ENCODE measurements at places on chromosomes 7 and 10. TPM values are rescaled to one million over a fixed set of nuclear protein-coding genes. Genes with fewer than 3 reads are reported as not detected.

Gene OR2A42
- not detected for total RNA-seq

Gene CTNNA3
- total RNA-seq: not detected

Gene PVRIG
- 0.99 TPM for total RNA-seq

Gene CD36
- 4.2 TPM for total RNA-seq

Gene MYH16
- total RNA-seq: not detected

Gene AFAP1L2
- not detected for total RNA-seq

Gene UCN3
- total RNA-seq: not detected

GRCh38 chr10:88185830-88186229, 322.4 kb downstream of the PTEN start:
- no peak for DNase-seq
- no peaks in the 10 kb centered on the region for H3K36me3 ChIP-seq
- no peak overlapping the region for H3K27ac ChIP-seq
- H3K4me1 ChIP-seq: peaks cover 16% of the 10 kb centered on the region

GRCh38 chr10:31656851-31657433, 271.7 kb downstream of the ARHGAP12 start:
- H3K27ac ChIP-seq: no peak overlapping the region
- no peaks in the 10 kb centered on the region for H3K36me3 ChIP-seq
- DNase-seq: peak; percentile 5
- no peaks in the 10 kb centered on the region for H3K27me3 ChIP-seq
- H3K4me3 ChIP-seq: no peak overlapping the region
- peaks cover 9% of the 10 kb centered on the region for H3K4me1 ChIP-seq

GRCh38 chr10:125775491-125776106, at the start of gene MMP21:
Gene MMP21, minus strand, starts transcription at chr10:125775821. Its CDS starts 0 bp downstream, at chr10:125775821.
- H3K4me1 ChIP-seq: peaks cover 18% of the 10 kb centered on the region
- H3K27me3 ChIP-seq: peaks cover 2% of the 10 kb centered on the region
- H3K36me3 ChIP-seq: no peaks in the 10 kb centered on the region
- H3K4me3 ChIP-seq: no peak within 1 kb of the TSS
- H3K27ac ChIP-seq: no peak within 1 kb of the TSS
- DNase-seq: no peak

DNA sequence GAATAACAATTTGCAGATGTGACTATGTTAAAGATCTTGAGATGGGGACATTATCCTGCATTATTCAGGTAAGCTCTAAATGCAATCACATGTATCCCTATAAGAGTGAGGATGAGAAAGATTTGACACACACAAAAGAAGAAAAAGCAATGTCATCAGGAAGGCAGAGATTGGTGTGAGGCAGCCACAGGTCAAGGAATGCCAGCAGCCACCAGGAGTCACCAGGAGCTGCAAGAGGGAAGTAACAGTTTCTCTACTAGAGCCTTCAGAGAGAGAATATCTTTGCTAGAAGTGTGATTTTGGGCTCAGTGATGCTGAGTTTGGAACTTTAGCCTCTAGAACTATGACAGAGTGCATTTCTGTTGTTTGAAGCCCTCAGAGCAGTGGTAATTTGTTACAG, 700.3 kb upstream of the SEMA3D start:
- no peak overlapping the region for H3K27ac ChIP-seq
- DNase-seq: no peak
- H3K4me1 ChIP-seq: peaks cover 7% of the 10 kb centered on the region
- H3K4me3 ChIP-seq: no peak overlapping the region
- H3K27me3 ChIP-seq: no peaks in the 10 kb centered on the region

DNA sequence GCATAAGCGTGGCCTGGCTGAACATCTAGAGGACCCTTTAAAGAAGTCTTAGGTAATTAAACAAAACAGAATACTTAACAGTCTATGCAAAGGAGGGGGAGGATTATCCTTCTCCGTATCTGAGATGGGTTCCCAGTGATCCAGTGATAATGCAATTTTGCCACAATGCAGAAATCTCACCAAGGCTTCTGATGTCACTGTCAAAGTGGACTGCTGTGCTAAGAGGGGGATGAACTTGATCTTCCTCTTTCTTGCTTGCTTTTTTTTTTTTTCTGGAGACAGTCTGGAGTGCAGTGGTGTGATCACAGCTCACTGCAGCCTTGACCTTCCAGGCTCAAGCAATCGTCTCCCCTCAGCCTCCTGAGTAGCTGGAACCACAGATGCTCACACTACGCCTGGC, 30.8 kb downstream of the GATA3 start:
- DNase-seq: no peak
- H3K36me3 ChIP-seq: no peaks in the 10 kb centered on the region
- no peak overlapping the region for H3K27ac ChIP-seq
- H3K27me3 ChIP-seq: peaks cover 17% of the 10 kb centered on the region
- no peak overlapping the region for H3K4me3 ChIP-seq

DNA sequence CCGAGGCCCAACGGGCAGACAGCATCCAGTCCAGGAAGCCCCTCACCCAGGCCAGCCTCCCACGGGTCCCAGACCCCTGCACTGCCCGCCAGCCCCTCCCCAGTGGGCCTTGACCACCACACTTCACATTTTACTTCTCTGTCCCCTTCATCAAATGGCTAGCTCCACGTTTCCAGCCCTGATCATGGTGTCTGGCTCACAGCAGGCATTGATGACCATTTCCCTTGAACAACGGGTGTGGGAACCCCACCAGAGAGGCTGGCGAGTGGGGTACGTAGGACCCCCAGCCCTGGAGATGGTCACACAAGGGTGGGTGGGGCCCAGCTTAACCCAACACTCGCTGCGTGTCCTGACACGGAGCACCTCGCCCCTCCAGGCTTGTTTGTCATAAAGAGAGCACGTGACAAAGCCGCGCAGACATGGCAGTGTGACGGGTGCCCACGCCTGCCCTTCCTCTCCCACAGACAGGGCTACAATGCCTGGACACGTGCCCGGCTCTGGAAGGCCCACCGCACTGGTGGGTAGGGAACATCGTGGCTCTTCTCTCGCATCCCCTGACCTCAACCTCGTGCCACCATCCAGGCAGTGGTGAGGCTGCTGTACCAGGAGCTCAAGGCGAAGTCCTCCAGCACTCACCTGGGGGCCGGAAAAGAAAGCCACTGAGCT, 267.7 kb downstream of the MAD1L1 start:
- peaks cover 28% of the 10 kb centered on the region for H3K4me1 ChIP-seq
- H3K27me3 ChIP-seq: peaks cover 7% of the 10 kb centered on the region
- no peak for DNase-seq
- H3K27ac ChIP-seq: no peak overlapping the region
- H3K36me3 ChIP-seq: peaks cover 67% of the 10 kb centered on the region

DNA sequence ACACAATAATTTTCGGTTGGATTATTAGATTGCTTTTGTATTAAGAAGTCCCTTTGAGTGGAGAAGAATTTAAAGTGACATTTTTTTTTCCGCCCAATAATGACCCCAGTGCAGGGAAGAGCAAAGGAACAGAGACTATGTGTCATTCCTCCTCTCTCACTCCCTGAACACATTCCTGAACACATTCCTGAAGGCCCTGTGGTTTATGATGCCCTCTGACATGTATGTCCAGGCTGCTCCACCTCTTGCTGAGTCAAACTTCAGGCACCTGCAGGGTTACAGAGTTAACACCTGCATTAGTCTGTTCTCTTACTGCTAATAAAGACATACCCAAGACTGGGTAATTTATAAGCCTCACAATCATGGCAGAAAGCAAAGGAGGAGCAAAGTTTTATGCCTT, 704.0 kb upstream of the LRRN3 start:
- H3K27me3 ChIP-seq: no peaks in the 10 kb centered on the region
- peak overlapping the region; percentile 16 for H3K4me3 ChIP-seq
- peak; percentile 75 for DNase-seq

GRCh38 chr10:49230004-49230403, 41.8 kb upstream of the TMEM273 start:
- no peaks in the 10 kb centered on the region for H3K36me3 ChIP-seq
- H3K27ac ChIP-seq: no peak overlapping the region
- no peak overlapping the region for H3K4me3 ChIP-seq
- no peak for DNase-seq
- peaks cover 23% of the 10 kb centered on the region for H3K27me3 ChIP-seq

GRCh38 chr7:18855796-18856195, 261.6 kb downstream of the TWIST1 start:
- H3K27ac ChIP-seq: peak overlapping the region; percentile 9
- no peaks in the 10 kb centered on the region for H3K27me3 ChIP-seq
- peak; percentile 44 for DNase-seq

DNA sequence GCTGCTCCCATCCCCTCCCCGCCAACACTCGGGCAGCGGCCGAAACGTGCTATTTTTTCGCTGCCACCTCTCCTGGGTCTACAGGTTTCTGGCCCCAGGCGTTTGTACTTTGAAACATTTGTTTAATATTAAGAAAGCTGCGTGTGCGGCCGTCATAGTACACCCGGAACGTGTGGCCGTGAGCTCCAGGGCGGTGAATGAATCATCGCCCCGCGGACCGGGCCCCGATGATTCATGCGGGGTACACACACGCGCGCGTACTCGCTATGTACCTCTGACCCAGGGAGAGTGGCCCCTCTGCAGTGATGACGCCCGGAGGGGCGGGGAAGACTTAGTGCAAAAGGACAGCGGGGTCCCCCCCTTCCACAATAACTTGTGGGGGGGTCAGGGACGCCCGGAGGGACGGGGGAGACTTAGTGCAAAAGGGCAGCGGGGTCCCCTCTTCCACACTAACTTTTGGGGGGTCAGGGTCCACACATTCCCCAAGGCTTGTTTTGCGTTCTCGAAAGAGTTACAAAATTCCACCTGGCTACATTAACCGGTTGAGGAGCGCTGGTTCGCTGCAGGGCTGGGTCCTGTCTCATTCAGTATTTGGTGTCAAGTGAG, 56.5 kb upstream of the PCGF5 start:
- no peaks in the 10 kb centered on the region for H3K36me3 ChIP-seq
- DNase-seq: peak; percentile 84
- peak overlapping the region; percentile 90 for H3K4me3 ChIP-seq
- H3K27ac ChIP-seq: peak overlapping the region; percentile 96
- H3K4me1 ChIP-seq: peaks cover 26% of the 10 kb centered on the region

DNA sequence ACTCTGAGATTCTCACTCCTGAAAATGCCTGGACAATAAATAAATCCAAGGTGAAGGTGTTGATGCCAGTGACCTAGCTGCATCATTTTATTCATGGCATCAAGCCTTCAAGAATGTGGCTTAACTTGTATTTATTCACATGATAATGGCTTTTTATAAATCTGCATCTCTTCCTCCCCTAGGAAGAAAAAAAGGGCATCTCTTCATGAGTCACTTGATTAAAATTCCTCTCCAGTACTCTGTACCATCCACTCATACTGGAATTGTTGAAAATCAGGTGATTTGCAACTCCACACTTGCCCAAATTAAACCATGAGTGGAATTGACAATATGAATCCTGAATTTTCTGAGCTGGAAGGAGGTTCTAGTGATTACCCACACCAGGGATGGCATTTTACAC, 30.2 kb downstream of the PTPRE start:
- peaks cover 6% of the 10 kb centered on the region for H3K36me3 ChIP-seq
- no peaks in the 10 kb centered on the region for H3K4me1 ChIP-seq
- no peak overlapping the region for H3K4me3 ChIP-seq
- no peak overlapping the region for H3K27ac ChIP-seq
- no peaks in the 10 kb centered on the region for H3K27me3 ChIP-seq
- DNase-seq: no peak

DNA sequence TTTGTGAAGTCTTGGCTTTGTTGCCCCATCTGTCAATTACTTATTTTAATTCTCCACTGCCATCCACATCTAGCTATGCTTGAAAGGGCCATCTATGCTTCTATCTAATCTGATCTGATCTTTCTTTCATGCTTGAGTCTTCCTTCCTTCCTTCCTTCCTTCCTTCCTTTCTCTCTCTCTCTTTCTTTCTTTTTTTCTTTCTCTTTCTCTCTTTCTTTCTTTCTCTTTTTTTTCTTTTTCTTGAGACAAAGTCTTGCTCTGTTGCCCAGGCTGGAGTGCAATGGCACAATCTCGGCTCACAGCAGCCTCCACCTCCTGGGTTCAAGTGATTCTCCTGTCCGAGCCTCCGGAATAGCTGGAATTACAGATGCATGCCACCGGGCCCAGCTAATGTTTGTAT, 11.3 kb downstream of the TFR2 start:
- H3K27me3 ChIP-seq: peaks cover 25% of the 10 kb centered on the region
- H3K4me3 ChIP-seq: no peak overlapping the region
- H3K27ac ChIP-seq: no peak overlapping the region
- DNase-seq: no peak

GRCh38 chr10:77163670-77164348, 473.8 kb downstream of the KCNMA1 start:
- peaks cover 4% of the 10 kb centered on the region for H3K36me3 ChIP-seq
- peaks cover 4% of the 10 kb centered on the region for H3K27me3 ChIP-seq
- H3K4me1 ChIP-seq: peaks cover 2% of the 10 kb centered on the region
- H3K27ac ChIP-seq: no peak overlapping the region
- H3K4me3 ChIP-seq: peak overlapping the region; percentile 58

- peaks cover 80% of the 10 kb centered on the region for H3K4me1 ChIP-seq
- no peak for DNase-seq
- no peak overlapping the region for H3K4me3 ChIP-seq
- peaks cover 9% of the 10 kb centered on the region for H3K36me3 ChIP-seq
- H3K27ac ChIP-seq: peak overlapping the region; percentile 65
- H3K27me3 ChIP-seq: no peaks in the 10 kb centered on the region
Measured at GRCh38 chr7:106778656-106779250, 86.3 kb upstream of the PIK3CG start.

GRCh38 chr10:588246-589165, 101.0 kb downstream of the DIP2C start:
- peaks cover 12% of the 10 kb centered on the region for H3K27me3 ChIP-seq
- no peak for DNase-seq
- no peak overlapping the region for H3K27ac ChIP-seq
- H3K4me1 ChIP-seq: peaks cover 32% of the 10 kb centered on the region

- H3K36me3 ChIP-seq: peaks cover 29% of the 10 kb centered on the region
- DNase-seq: peak; percentile 63
- H3K27ac ChIP-seq: peak overlapping the region; percentile 96
- peaks cover 33% of the 10 kb centered on the region for H3K4me1 ChIP-seq
- no peaks in the 10 kb centered on the region for H3K27me3 ChIP-seq
Measured at GRCh38 chr7:106737202-106737562, 76.2 kb upstream of the CCDC71L start.

GRCh38 chr7:92244808-92245486, 767 bp downstream of the KRIT1 start:
- peak overlapping the region; percentile 98 for H3K4me3 ChIP-seq
- H3K4me1 ChIP-seq: peaks cover 35% of the 10 kb centered on the region
- H3K36me3 ChIP-seq: no peaks in the 10 kb centered on the region
- H3K27me3 ChIP-seq: no peaks in the 10 kb centered on the region
- peak; percentile 15 for DNase-seq
- H3K27ac ChIP-seq: peak overlapping the region; percentile 100

GRCh38 chr10:112797855-112798254, 152.2 kb upstream of the TCF7L2 start:
- peaks cover 13% of the 10 kb centered on the region for H3K4me1 ChIP-seq
- H3K27me3 ChIP-seq: no peaks in the 10 kb centered on the region
- H3K36me3 ChIP-seq: no peaks in the 10 kb centered on the region
- no peak overlapping the region for H3K4me3 ChIP-seq
- no peak overlapping the region for H3K27ac ChIP-seq

DNA sequence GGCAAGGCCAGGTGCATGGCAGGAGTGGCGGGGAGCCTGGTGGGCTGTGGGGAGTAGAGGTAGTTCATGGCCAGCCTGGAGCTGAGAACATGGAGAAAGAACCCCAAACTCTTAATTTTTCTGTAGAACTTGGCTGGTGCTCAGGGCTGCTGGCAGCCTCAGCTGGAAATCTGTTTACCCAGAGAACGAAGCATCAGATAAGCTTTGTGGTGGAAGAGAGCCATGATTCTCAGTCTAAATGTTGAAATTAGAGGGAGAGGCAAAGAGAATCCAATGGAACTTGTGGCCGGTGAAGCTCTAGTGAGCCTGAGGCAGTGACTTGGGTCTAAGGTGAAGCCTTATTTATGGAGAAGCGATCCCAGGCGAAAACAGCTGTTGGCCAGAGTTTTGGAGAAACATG, 126.4 kb downstream of the CCDC3 start:
- DNase-seq: no peak
- H3K4me1 ChIP-seq: no peaks in the 10 kb centered on the region
- no peaks in the 10 kb centered on the region for H3K36me3 ChIP-seq
- H3K27me3 ChIP-seq: peaks cover 7% of the 10 kb centered on the region
- no peak overlapping the region for H3K4me3 ChIP-seq
- H3K27ac ChIP-seq: no peak overlapping the region

Data from HFFc6 (cell line).